Ascending aorta (tissue), 2 donors: ENCODE measurements at places on chromosomes 7 and 10.
A peak's percentile ranks its signal among the peaks of the same experiment; 100 is the strongest.

GRCh38 chr10:125802131-125802530, 20.9 kb downstream of the UROS start:
- no peak for DNase-seq

GRCh38 chr10:59877191-59877671, 29.1 kb downstream of the CCDC6 start:
- no peak for DNase-seq

DNA sequence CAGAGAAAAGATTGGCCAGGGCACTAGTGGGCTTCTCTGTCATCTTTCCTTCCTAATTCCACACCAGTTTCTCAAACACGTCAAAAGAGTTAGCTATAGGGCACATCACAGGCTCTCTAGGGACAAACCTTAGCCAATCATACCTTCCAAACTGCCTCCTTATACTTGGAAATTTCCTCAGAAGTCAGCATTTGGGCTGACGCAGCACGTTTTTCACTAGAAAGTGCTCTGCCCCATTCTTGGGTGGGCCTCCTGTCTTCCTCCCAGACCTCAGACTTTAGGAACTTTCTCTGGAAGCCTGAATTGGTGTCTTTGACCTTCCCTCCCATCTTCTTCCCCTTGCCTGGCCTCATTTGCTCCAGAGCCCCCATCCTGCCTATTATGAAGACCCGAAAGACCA, 11.1 kb downstream of the SFXN3 start:
- no peak for DNase-seq

- DNase-seq = no peak
These were observed 483.6 kb downstream of the INHBA start for GRCh38 chr7:41219276-41219675.

- DNase-seq = no peak
These were observed 326.0 kb downstream of the RPS24 start for GRCh38 chr10:78359640-78360091.

DNA sequence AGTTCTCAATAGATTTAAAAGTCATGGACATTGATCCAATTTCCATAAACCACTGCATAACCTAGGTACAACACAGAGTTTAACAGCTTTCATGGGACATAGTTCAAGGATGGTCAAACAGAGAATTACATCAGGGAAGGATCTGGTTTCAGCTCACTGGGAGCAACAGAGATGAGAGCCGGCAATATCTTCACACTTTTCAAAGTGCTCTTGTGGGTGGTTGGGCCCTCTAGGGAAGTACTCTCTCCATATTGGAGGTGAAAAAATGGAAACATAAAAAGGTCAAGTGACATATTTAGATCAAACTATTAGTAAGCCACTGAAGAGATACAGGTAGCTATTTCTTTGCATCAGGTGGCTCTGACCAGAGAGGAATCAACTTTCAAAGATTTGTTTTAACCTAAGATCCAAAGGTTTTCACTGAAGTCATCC, 61.8 kb upstream of the LRRN3 start:
- no peak for DNase-seq

DNA sequence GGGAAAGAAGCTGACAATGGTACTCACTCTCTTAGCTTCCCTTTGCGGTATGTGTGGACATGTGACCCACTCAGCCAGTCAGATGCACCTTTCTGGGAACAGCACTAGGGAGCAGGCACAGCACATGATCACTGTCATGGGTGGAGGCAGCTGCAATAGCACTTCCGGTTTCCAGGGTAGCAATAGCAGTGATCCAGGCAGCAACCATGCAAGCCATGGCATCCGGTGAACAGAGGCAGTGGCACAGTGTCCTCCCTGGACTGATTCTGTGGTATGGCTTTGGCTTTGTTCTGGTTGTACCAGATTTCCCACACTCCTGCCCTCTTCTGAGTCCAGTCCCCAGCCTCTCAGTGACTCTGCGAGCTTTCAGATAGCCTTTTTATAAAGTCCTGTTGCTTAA, 86.8 kb upstream of the NAMPT start:
- DNase-seq = no peak

- no peak for DNase-seq
These were observed 45.7 kb downstream of the COPG2 start for GRCh38 chr7:130622866-130623265.

DNA sequence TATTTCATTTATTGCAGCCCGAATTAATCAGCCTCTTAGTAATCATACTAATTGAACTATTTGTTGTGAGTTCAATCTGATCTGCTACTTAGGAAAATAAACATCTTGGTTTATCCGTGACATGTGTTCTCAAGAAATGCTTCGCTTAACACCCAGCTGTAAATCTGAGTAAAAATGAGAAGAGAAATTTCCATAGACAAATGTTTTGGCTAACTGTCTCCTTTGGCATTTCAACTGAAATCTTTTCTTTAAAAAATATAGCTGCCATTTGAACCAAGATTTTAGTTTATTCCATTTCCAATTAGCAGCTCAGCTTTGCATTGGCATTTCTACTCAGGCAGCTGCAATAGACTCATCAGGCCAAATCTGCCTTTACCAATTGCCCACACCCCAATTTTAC, 180.5 kb upstream of the PTER start:
- no peak for DNase-seq

DNA sequence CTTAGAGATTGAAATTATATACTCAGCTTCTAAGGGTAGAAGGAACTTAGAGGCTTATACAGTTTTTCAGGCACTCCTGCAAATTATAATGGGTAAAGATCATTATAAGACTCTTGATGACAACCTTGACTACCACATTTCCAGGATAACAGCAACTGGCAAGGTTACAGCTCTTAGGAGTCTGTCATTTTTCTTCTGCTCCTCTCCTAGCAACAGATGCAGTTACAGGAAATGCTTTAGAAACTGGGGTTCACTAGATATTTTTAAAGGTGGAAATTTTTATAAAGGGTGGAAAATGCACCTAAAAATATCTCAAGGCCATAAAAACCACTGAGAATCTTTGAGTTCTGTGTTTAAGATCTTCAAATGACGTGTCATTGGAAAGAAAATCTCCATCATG, 185.8 kb downstream of the RELN start:
- no peak for DNase-seq

DNA sequence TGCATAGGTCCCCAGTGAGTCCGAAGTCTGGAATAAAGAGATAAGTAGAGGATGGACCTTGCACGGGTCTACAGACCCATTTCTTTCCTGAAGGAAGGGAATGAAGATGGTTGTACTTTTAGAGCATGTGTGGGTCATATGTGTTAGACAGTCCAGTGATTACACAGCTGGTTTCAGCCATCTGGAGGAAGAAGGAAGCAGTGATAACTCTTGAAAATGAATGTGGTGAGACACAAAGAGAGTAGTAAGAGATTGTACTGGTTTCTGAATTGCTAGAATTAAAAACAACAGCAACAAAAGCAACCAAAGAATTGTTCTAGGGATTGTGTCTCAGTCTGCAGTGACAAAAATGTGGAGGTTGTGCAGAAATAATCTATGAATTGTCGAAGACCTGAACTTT, 258.9 kb downstream of the SUGCT start:
- DNase-seq = no peak

- DNase-seq = no peak
These were observed 462.2 kb upstream of the MKI67 start for GRCh38 chr10:128588402-128588801.

DNA sequence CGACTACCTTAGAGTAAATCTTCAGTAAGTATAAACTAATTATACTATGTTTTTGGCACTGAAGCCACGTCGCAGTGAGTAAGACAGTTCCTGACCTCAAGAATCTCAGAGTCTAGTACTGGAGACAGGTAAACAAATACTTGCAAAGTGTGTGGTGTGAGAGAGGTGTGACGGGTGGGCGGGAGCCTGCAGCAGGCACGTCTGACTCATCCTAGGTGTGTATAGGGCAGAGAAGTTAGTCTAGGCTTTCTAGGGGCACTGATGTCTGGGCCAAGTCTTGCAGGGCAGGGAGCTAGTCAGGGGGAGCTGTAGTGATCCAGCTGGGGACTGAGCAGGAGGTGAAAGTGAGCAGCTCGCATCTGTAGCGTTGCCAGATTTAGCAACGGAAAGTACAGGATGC, 35.9 kb upstream of the SFTPD start:
- DNase-seq = no peak

GRCh38 chr7:93375603-93376002, 143.4 kb downstream of the VPS50 start:
- DNase-seq = no peak

- DNase-seq = no peak
These were observed 578.8 kb downstream of the NRG3 start for GRCh38 chr10:82453678-82454293.

GRCh38 chr10:43942096-43942850, 293.6 kb upstream of the ZNF32 start:
- DNase-seq = peak; percentile 37

DNA sequence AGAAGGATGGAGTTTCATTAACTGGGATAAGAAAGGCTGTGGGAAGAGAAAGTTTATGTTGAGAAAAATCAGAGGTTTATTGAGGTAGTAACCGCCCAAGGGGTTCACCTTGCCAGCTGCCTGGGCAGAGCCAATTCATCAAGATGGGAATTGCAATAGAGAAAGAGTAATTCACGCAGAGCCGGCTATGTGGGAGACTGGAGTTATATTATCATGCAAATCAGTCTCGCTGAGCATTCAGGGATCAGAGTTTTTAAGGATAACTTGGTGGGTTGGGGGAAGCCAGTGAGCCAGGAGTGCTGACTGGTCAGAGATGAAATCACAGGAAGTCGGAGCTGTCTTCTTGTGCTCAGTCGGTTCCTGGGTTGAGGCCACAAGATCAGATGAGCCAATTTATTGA, 70.6 kb downstream of the MALRD1 start:
- no peak for DNase-seq

DNA sequence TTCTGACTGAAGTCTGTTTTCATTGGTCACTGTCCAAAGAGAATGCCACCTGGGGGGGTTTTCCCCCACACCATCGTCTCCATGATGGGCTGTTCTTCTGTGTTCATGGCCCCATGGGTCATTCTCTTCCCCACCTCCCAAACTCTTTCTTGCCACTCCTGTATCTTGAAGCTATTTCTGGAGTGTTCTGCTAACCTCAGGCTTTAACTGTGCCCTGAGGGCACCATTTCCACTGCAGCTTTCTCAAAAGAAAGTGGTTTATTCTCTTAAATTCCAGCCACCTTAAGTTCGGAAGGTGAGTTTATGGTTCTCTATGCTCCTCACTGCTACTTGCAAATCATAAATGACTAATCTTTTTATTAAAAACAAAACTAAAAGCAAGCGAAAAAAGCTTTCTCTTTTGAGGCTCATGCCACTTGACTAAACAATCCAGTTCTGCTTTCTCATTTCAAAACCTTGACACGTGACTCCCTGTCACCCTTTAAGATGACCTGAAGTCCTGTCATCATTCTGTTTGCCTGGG, 7.4 kb upstream of the APBB1IP start:
- no peak for DNase-seq

- DNase-seq = no peak
These were observed 545.9 kb downstream of the KCNMA1 start for GRCh38 chr10:77091597-77092165.

GRCh38 chr7:55022002-55022985, 3.5 kb downstream of the EGFR start:
- no peak for DNase-seq

DNA sequence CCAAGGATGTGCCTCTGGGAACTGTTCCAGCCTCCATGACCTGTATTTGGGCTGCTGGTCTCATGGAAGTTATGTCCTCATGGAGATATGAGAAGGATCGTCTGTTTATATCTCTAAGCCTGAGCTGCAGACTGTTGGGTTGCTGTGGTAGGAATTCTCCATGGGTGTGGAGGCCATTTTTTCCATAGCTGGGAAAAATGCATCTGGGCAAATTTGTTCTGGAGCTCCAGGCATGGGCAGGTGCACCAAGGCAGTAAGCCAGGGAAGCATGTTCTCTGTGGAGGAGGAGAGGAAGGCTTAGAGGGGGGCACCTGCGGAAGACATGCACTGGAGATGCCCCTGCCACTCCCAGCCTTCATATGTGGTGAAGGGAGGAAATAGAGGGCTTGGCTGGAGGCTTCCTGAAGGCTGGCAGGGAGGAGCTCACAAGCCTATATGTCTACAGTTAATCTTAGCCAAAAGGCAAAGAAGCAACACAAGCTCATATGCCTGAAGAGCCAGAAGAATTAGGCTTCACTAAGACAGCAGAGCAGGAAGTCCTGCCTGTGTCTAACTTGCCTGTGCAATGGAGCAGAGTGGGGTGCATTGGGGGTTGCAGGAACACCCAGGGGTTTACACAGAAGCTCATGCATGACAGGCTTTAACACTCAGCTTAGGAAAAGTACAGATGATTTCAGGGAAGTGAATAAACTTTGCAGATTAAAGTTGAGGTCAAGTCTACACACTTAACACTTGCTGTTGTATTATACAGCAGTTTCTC, 35.1 kb upstream of the CXCL12 start:
- peak; percentile 19 for DNase-seq

DNA sequence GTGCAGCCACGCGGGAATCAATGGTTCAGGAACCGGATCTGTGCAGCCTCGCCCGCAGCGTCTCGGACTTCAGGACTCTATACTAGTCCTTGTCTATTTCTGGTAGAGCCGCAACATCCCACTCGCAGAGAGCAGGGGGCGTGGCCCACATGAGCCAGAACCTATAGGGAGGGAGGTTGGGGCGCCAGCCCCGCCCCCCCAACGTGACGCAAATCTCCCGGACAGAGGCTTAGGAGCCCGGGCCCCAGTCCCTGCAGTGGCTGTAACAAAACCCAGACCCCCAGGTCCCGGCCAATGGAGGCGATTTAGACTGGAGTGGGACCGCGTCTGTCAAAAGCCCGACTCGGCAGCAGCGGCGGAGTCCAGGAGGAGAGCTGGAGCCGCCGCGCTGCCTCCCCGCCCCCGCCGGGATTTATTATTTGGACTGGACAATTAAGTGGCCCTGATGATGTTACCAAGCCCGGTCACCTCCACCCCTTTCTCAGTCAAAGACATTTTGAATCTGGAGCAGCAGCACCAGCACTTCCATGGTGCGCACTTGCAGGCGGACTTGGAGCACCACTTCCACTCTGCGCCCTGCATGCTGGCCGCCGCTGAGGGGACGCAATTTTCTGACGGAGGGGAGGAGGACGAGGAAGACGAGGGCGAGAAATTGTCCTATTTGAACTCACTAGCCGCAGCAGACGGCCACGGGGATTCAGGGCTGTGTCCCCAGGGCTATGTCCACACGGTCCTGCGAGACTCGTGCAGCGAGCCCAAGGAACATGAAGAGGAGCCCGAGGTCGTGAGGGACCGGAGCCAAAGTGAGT, at the start of gene NKX2-3:
Gene NKX2-3 (plus strand): TSS at position 256 of the 809 bp plus-strand sequence. CDS start 190 bp downstream, at position 446.
- DNase-seq = no peak

GRCh38 chr7:98240961-98241673, 10.9 kb downstream of the TECPR1 start:
- DNase-seq = no peak
